ENCODE measurements at places on chromosomes 1 and 21.

DNA sequence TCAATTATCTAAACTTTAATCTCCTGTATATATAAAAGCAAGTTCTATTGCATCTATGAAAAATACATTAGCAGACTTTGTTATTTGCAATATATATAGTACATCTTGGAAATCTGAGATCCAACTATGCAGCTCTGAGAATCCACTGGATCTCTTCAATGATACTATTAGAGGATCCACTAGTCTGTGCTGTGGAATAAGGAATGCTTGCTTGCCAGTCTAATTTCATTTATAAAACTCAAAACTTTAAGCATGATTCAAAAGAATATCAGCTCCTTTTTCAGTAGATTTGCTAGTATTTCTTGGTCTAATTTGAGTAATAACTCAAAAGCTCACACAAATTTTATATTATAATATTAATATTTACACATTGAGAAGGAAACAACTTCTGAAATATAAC is 115.1 kb downstream of the SPATA6 start:
- DNase-seq, result peak; percentile 1

DNA sequence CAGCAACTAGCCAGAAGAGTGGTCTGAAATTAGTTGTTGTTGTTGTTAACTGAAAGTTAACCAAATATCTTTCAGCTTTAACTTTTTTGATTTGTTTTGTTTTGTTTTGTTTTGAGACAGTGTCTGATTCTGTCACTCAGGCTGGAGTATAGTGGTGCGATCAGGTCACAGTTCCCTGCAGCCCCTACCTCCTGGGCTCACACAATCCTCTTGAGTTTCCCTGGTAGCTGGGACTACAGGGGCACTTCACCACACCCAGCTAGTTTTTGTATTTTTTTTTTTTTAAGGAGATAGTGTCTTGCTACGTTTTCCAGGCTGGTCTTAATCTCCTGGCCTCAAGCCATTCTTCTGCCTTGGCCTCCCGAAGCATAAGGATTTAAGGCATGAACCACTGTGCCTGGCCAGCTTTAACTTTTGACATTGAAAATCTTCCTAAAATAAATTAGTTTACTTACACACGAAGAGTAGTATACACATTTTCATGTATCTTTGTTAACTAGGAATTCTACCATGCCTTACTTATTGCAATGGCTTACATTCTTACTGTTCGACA is 45.0 kb downstream of the GNG12 start:
- DNase-seq, result no peak

- DNase-seq, result no peak
Observed at GRCh38 chr1:16374266-16374665, 7.2 kb downstream of the SZRD1 start.

DNA sequence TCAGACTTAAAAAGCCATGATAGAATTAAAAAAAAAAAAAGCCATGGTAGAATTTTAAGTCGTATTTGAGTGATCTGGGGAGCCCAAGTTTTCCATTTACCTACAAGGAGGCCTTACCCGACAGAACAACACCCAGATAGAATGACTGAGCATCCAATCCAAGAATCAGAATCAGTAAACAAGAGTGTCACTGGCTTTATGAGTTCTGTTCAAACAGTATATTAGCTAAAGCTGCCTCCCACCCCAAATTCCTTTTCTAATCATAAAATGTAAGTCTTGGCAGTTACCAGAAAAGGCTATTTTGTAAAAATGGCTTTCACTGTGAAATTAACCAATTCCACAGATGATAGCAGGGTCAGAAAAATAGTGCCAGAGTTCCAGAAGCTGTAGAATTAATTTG is 1.2 kb downstream of the GTF2B start:
- no peak for DNase-seq

Measured in fibroblast of upper back skin (primary cell).